ENCODE measurements at places on chromosomes 11 and 22.

- peak; percentile 59 for DNase-seq
Observed at GRCh38 chr11:952406-953385, 27.0 kb downstream of the AP2A2 start.

GRCh38 chr22:30717952-30718351 is 23.3 kb downstream of the OSBP2 start:
- no peak for DNase-seq

- no peak for DNase-seq
Observed at GRCh38 chr11:1749395-1750351, 722 bp downstream of the IFITM10 start.

DNA sequence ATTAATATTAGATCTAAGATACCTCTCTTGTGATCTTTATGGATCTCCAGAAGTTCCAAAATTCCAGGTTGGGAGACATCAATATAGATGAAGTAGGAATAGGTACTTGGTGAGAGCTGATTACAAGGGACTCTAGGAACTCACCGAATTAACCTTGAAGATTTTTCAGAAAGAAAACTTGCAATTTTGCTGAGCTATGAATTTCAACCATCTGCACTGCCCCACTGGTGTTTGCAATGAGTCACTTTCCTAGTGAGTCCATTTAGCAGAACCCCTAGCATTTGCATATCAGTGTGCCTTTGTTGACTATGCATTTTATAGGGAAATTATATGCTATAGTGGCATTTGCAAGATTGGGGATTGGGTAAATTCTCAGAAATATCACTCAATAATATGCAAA is 122.0 kb downstream of the CTNND1 start:
- no peak for DNase-seq

DNA sequence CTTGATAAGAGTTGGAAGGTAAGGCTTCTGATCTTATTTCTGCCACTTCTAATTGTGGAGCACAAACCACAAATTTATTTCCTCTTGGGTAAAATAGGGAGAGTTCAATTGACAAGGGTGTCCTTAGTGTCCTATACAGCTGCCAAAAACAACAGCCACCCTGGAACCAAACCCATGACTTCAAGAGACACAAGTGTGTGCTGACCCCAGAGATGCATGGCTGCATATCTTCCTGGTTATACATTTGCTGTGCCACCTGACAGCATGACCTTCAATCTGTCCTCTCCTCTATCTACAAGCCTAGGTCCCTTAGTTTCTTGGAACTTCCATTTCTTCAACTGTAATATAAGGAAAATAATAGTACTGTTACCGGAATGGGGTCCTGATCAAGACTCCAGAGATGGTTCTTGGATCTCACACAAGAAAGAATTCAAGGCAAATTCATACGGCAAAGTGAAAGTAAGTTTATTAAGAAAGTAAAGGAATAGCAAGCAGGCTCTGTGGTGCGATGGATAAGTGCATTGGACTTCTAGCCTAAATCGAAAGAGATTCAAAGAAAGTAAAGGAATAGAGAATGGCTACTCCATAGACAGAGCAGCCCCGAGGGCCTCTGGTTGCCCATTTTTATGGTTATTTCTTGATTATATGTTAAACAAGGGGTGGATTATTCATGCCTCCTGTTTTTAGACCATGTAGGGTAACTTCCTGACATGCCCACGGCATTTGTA is 15.5 kb upstream of the TMEM123 start:
- DNase-seq = no peak

DNA sequence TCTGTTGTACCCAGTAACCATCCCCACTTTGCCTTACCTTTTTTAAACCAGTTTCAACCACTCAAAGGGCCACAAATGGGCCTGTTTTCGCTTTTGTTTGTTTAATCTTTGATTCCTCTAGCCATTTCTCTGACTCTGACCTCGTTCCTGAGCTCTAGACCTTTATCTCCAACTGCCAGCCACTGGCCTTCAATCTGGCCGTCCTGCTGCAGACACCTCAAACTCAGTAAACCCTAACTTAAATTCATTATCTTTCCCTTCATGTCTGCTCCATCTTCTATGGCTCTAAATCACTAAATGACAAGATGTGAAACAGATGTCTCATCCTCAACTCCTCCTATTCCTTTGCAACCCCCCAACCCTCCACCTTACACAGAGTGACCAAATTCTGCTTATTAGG is 1.3 kb upstream of the GDPD4 start:
- DNase-seq = no peak

GRCh38 chr11:128772814-128773213 is 78.9 kb downstream of the FLI1 start:
- no peak for DNase-seq

- no peak for DNase-seq
Observed at GRCh38 chr11:110027627-110028371, 65.4 kb upstream of the ZC3H12C start.
